NCI-H2029 (cell line): ENCODE measurements at places on chromosomes 2 and 18.

- no peak for DNase-seq
Measured at GRCh38 chr2:189204322-189204941, 24.9 kb upstream of the COL5A2 start.

- no peak for DNase-seq
Measured at GRCh38 chr18:31720867-31721266, 36.5 kb upstream of the B4GALT6 start.

DNA sequence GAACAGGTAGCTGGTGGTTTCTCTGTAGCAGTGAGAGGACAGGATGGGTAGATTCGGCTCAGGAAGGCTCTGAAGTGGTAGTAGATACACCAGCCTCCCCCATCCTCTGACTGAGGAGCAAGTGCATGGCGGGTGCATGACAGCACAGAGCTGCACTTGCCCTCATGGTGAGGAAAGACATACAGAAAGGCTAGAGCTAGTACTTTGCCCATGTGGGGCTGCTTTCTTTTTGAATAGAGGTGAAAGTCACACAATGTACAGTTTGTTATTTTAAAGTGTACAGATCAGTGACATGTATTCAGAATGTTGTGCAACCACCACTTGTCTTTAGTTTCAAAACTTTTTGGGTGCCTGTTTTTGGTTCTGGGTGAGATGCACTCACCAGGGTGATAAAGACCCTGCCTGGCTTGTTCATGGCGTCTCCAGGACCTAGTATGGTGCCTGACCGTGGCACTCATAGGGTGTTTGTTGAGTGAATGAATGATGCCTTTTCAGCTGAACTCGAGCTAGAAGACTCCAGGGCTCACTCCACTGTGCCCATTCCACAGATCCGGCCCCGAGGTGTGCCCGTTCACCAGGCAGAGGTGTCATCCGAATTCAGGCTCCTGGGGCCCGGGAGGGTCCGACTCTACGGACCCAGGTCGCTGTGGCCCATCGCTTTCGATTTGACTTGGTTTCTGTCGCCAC lies 421 bp upstream of the VAMP5 start:
- DNase-seq, result no peak

- DNase-seq, result no peak
Measured at GRCh38 chr2:96470636-96471035, 34.5 kb downstream of the NEURL3 start.
